Activated T-helper 17 cell treated with anti-CD3 and anti-CD28 coated beads, Interleukin-2, amount 50 U/mL, for 72 hours (primary cell): ENCODE measurements at places on chromosomes 2 and 18.
A peak's percentile ranks its signal among the peaks of the same experiment; 100 is the strongest.

- no peaks in the 10 kb centered on the region for H3K36me3 ChIP-seq
- H3K4me3 ChIP-seq = no peak overlapping the region
- peaks cover 15% of the 10 kb centered on the region for H3K27me3 ChIP-seq
Measured at GRCh38 chr2:191329841-191330240, 84.6 kb downstream of the MYO1B start.

DNA sequence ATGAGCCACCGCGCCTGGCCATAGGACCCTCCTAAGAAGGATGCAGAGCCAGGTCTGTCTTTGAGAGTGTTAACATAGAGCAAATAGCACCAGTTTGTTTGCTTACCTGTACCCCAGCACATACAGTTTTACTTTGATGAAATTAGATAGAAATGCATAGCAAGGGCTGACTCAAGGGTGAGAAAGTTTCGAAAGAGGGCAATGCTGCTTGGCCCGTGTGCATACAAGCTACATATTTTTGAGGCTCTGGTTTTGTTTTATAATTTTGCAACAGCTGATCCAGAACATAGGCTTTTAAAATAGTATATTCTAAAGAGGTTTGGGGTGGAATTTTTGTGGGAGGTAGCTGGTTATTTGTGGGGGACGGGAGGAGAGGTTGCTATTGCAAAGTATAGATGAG, 151.7 kb downstream of the MCFD2 start:
- peaks cover 21% of the 10 kb centered on the region for H3K36me3 ChIP-seq
- no peaks in the 10 kb centered on the region for H3K4me1 ChIP-seq
- no peaks in the 10 kb centered on the region for H3K27me3 ChIP-seq
- no peak overlapping the region for H3K27ac ChIP-seq
- H3K4me3 ChIP-seq = no peak overlapping the region

DNA sequence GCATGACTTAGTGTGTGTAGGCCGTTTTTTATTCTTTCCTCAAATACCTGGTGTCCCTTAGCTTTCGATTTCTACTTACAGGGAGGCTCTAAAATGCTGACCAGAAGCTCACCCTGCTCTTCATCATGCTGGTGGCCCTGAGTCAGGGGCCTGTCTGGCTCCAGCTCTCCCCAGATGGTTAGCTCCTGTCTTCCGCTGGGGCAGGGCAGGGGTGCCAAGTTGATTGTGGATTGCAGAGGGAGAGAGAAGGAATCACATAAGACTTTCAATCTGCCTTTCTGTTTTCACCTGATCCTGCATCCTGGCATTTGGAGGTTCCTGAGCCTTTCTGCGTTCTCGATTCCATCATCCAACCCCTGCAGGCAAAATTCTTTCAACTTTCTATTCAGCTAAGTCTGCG, 4.2 kb downstream of the CIB4 start:
- no peak for ATAC-seq
- H3K27me3 ChIP-seq = peaks cover 14% of the 10 kb centered on the region
- H3K4me1 ChIP-seq = no peaks in the 10 kb centered on the region
- H3K36me3 ChIP-seq = no peaks in the 10 kb centered on the region
- H3K4me3 ChIP-seq = no peak overlapping the region
- H3K27ac ChIP-seq = no peak overlapping the region

- no peaks in the 10 kb centered on the region for H3K36me3 ChIP-seq
- H3K27me3 ChIP-seq = peaks cover 5% of the 10 kb centered on the region
- peaks cover 8% of the 10 kb centered on the region for H3K4me1 ChIP-seq
- no peak overlapping the region for H3K4me3 ChIP-seq
- peak; percentile 37 for ATAC-seq
- H3K27ac ChIP-seq = no peak overlapping the region
Measured at GRCh38 chr2:38266382-38267061, 110.6 kb downstream of the ATL2 start.

DNA sequence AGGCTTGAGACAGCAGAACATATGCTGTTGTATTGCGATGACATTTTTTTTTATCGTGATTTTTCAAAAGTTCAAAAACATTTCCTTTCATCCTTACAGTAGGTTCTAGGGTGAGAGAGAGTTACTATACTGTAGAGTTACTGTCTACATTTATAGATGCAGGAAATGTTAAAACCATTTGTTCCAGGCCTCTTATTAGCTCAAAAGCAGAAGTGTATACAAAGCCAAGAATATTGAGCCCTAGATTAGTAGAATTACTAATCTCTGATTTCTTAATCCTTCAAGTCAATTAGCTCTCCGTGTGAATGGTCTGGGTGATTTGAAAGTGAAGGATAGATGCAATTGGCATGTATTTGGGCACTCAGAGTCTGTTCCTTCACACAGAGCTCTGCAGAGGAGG, 73.1 kb downstream of the MAPRE2 start:
- peaks cover 14% of the 10 kb centered on the region for H3K36me3 ChIP-seq
- no peak overlapping the region for H3K27ac ChIP-seq
- H3K4me1 ChIP-seq = peaks cover 7% of the 10 kb centered on the region
- no peak for ATAC-seq
- no peak overlapping the region for H3K4me3 ChIP-seq
